ENCODE measurements at places on chromosomes 2 and 18. TPM values are rescaled to one million over a fixed set of nuclear protein-coding genes. Genes with fewer than 3 reads are reported as not detected.

Gene FSHR
- total RNA-seq, result not detected

Gene MAPK4
- total RNA-seq, result not detected

Gene ATP6V1B1
- total RNA-seq, result not detected

Gene FARSB
- total RNA-seq, result 9.6 TPM

Gene CXCR2
- not detected for total RNA-seq
